ENCODE measurements at places on chromosomes 5 and 9.

GRCh38 chr9:29456940-29457339, 1883.7 kb upstream of the C9orf72 start:
- DNase-seq: no peak

DNA sequence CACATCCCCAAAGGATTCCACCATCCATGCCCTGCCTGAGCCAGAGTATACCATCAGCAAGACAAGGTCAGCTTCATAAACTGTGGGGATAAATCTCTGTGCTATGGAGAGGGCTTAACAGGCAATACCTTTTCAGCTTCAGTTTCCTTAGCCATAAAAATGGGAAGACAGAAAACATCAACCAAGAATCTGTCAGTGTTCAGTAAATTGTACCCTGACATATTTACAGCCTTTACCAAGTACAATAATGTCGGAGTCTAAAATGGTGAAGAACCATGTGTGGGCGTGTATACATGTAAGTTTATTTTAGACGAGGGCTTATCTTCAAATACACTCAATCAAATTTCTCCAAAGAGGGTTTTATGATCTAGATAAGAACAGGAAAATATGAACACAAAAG, 94.7 kb downstream of the ELAVL2 start:
- no peak for DNase-seq

DNA sequence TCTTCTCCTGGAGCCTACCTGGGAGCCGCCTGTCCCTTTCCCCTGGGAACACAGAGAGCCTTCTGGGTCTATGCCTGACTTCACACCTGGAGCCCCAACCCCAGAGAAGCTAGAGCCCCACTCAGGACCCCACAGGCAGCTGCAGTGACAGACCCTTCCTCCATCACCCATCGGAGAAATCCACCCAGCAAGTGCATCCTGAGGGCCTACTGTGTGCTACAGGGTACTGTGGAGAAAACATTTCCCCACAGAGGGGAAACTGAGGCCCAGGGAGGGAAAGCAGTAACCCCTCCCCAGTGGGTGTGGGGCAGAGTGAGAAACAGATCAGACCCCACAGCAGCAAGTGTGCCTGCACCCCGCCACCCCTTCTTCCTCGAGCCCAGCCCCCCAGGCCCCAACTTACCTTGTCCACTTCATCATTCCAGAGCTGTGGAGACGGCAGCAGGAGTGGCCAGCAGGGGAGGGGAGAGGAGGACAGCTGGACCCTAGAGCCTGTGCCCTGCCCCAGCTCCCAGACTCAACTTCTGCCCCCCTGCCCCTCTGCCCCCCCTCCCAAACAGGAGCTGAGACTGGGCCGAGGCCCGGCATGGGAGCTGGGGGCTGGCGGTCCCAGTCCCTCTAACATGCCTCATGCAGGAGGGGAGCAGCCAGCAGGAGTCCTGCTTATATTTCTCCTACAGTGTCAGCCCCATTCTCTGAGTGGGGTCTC, 17.7 kb downstream of the SH3GLB2 start:
- DNase-seq: no peak

DNA sequence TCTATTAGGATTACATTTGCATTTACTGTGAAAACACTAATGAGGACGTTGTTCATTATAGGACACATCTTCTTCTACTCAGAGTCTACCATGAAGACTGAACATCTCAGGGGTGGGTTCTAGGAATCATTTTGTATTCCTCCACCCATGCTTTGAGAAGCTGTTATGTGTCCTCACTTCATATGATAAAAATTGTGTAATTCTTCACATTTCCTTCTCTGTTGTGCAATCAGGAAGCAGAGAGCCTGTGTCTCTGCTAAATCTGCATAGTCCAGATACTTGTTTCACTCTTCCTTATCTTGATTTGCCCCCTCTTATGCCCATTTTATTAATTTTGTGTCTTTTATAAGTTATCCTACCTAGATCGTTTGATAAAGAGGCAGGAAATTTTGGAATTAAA, 97.8 kb upstream of the IQGAP2 start:
- no peak for DNase-seq

DNA sequence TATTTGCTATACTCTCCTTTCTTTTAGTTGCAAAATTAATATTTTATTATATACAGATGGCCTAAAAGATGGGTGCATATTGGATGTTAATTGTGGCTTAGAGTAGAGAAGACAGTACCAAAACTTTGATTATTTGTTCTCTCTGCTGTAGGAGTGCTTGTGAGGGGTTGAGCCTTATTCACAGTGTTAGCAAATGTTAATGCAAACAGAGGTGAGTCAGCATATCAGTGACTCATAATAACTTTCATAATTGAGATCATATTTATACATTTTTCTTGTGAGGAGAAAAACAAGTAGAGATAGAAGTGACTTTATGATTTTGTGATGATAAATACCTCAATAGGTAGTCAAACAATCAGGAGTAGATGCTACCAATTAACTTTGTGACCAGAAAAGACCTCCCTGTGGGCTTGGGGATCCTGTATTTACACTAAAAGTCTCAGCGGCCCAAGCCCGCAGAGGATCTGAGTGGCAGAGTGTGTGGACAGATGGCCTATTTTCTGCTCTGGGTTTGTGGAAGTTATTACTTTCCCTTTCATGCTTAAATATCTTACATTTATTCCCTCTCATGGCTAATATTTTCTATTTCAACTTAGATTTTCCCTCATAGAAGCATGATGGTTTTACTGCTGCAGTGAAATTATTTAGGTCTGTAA, 226.5 kb downstream of the TAF11L14 start:
- DNase-seq: no peak

GRCh38 chr9:82010711-82011110, 22.1 kb downstream of the SPATA31D1 start:
- no peak for DNase-seq

DNA sequence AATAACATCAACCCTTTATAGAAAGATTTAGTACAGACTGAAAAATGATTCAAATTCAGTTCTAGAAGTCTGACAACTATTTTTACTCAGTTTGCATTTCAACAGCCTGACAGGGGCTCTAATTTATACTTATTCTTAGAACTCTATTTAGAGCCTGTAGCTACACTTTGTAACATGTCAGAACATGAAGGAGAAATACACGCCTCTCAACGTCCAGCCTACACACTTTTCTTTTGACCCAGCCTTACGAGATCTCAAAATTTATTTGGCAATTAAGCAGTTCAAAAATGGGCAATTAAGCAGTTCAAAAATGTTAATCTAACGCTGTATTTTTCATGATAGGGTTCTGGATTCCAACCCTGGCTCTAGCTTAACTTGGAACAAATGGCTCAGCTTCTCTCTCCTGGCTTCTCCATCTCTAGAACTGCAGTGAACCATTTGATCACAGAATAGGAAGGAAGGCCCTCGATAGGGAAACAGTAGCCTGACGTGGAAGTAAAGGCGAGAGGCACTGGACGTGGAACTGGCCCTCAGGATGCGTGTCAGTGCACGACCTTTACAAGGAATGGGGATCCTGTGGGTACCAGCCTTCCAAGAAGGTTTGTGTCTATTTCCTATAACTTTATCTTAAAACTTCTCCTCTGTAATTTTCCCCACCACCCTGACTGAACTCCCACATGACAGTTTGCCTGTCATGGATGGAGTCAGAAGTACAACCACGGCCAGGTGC, 66.4 kb downstream of the PRRT1B start:
- DNase-seq: no peak

DNA sequence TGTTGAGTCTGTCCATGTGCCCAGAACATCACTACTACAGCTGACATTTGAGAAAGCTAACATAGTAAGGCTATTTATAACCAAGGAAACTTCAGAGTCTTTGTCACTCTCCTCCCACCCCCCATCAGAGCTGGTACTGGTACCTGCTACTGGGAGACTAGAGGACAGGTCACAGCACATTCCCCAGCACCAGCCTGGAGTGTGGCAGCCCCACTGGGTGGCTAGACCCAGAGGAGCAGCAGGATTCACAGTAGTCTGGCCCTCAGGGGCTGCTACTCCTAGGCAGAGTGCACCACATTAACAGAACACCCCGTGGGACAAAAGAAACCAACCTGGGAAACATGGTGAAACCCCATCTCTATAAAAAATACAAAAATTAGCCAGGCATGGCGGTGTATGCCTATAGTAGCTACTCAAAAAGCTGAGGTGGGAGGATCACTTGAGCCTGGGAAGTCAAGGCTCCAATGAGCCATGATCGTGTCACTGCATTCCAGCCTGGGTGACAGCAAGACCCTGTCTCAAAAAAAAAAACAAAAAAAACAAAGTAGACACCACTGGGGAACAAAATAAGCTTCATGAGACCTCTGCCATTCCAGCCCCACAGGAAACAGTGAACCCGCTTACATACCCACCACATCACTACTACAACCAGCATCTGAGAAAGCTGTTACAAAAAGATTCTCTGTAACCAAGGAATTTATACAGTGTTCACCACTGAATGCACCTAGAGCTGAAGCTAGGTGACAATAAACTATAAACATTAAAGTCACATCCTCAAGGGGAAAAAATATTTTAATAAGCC, 26.3 kb upstream of the PTGER4 start:
- DNase-seq: no peak

- DNase-seq: no peak
Observed at GRCh38 chr5:159104759-159105144, 5.0 kb upstream of the EBF1 start.

DNA sequence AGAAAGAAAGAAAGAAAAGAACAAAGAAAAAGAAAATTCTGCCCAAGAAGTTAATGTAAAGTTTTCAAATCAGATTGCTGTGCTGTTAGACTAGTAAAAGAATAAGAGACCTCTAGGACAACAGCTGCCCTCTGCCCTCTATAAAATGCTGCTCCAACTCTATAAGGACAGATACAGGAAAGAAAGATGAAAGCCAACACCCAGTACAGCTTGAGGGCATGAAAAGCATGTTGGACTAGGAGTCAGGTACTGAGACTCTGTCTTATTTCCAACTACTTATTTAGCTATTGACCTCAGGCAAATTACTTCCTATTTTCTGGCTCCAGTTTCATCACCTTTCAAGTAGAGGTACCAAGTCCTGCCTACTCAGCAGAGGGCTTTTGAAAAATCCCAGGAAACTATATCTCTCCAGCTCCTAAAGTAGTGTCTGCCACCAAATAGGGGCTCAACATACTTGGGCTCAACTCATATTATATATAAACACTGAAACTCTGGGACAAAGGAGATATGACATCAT, 5.7 kb downstream of the HBEGF start:
- DNase-seq: no peak

DNA sequence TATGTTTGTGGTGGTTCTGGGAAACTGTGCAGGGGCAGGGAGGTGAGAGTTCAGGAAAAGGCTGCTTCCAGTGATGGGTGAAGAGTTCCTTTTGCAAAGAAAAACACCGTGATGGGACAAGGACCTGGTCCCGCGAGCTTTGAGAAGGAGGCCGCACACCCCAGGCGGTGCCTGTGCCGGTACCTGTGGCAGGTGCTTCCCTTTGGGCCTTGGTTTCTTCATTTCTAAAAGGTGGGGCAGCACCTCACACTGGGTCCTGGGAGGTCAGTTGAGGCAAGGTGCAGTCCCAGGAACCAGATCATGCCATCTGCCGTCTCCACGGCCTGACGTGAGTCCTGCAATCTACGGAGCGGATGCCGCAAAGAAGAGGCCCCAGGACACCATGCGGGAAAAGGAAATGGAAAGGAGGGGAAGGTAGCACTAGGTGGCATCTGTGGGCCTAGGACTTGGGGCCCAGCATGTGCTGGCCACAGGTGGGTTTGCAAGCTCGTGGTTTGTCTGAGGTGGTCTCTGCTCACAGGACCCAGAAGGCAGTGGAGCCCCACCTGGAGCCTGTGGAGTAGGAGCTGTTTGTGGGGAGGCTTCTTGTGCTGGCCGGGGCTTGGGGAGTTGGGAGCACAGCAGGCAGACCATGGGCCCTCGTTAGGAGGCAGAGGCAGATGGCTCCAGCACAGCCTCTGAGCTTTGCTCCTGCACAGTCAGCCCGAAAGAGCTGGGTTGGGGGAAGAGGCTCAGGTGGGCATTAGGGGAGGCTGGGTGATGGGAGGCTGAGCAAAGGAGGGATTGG, 131.6 kb downstream of the CACNA1B start:
- no peak for DNase-seq

- DNase-seq: no peak
Observed at GRCh38 chr5:42826757-42827515, 15.2 kb upstream of the SELENOP start.

DNA sequence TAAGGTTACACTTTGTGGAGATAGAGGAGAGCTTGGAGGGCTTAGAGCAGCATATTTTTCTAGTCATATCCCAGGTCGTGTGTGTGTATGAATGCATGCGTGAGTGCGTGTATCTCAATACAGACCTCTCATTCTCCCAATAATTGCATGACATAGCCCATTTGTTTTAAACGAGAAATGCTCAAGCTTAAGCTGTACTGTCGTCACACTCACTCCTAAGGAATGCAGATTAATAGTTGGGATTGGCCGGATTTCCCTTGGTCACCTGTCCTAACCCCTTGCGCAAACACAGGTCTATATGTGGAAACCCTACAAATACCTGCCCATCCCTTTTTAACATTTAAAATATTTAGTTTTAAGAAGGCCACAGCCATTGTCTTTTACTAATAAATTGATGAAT, 165.8 kb downstream of the SEMA5A start:
- no peak for DNase-seq

DNA sequence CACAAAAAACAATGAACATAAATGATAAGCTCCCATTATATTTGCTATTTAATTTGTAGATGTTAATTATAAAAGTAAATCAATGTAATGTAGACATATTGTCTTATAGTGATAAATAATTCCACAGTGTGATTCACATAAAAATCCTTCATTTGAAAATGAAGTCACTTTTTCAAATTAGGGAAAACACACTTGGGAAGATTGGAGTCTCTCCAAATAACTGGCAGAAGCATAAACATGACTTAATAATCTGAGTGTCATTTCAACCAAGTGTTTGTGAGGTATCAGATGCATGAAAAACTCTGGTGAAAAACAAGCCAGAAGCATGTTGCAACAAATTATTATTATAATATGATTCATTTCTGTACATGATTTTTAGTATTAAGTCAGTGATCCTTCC, 102.2 kb downstream of the CETN3 start:
- DNase-seq: no peak

- no peak for DNase-seq
Observed at GRCh38 chr5:61386045-61386800, 54.2 kb downstream of the ZSWIM6 start.

DNA sequence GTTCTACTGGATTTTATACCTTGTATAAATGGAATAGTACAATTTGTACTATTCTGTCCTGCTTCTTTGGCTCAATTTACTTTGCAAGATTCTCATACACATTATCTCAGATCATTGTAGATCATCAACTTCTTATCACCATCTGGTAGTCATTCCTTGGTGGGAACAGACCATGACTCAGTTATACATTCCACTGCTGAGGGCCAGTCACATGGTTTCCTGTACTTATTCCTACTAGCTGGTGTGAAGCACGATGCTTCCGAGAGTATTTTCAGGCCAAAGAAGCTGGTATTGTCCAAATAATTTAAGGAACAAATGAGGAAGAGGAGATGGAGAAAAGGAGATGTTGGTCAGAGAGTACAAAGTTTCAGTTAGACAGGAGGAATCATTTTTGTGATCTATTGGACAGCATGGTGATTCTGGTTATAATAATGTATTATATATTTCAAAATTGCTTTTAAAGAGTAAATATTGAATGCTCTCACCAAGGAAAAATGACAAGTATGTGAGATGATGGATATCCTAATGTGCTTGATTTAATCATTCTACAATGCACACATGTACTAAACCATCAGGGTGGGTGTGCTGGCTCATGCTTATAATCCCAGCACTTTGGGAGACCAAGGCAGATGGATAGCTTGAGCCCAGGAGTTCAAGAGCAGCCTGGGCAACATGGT, 124.1 kb downstream of the SYK start:
- DNase-seq: no peak
